ENCODE measurements at places on chromosomes 5 and 9.

DNA sequence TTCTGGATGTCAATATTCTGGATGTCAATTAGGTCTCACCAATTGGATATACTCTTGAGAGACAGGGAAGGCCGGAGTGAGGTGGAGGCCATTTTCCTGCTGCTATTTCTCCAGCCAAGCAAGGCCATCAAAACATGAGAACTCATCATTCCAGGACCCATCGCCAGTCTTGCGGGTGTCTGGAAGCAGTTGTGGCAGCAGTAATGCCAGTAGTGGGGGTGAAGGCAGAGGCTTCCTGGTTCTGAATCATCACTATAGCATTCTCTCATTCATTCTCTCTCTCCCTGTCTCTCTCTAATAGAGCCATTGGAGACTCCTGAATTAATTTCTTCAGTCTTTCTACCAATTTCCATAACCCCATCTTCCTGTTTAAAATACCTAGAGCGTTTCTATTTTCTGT, 71.8 kb downstream of the EGFLAM start:
- DNase-seq, result no peak

DNA sequence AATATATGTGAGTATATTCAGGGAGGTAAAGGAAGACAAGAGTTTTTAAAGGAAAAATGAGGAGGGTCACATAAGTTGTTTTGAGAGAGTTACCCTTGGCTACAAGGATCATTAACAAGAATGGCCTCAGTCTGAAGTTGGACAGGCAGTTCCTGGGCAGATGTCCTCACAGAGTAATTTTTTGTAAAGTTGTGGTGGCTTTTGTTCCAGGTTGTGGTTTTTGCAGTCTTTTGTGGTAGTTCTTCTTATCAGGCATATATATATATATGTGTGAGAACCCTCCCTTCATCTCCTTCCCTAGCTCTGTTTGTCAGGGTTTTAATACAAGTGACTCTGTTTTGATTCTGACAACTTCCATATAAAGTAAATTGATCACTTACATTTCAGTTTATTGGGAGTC, 60.0 kb downstream of the CSNK1G3 start:
- DNase-seq, result no peak

DNA sequence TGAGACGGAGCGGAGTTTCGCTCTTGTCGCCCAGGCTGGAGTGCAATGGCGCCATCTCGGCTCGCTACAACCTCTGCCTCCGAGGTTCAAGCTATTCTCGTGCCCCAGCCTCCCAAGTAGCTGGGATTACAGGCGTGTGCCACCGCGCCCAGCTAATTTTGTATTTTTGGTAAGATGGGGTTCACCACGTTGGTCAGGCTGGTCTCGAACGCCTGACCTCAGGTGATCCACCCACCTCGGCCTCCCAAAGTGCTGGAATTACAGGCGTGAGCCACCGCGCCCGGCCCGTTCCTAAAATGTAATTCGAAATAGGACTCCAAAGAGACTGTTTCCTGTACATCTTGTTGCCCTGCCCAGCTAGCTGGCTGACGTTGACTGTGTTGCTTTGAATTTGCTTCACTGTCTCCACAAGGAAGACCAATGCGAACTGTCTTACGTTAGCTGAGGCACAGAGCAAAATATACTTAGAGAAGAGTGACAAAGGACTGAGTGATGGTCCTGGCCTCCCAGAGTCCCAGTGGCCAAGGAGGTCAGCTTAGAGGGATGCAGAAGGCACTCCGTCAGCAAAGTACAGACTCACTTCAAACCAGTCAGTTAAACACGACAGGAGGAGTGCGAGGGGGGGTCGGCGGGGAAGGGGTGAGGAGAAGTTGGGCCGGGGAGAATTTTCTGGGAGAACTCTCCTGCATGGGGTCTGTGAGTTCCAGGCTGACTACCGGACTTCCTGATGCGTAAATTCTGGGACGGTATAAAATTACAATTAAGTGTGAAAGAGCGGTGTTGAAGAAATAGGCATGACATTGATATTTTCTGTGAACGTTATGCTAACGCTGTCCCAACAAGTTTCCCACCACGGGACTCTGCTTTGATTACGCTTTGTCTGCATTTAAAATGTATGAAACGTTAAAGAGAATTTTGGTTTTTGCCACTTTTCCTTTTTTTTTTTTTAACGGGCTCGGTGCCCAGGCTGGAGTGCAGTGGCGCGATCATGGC, 6.8 kb upstream of the TRIM41 start:
- no peak for DNase-seq

DNA sequence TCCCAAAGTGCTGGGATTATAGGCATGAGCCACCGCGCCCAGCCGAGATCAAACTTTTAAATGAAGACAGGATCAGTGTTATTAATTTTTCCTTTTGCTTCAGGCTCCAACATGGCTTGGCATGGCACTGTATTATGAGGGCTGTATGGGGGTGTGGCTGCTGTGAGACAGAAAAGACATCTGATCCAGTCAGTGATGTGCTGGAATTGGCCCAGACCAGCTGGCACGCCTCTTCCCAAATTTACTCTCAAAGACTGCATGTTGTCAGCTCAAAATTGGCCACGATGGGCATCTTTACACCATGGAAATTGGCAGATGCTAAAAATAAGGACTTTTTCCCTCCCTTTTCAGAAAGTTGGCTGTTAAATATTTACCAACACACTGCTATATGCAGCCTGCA, 12.1 kb upstream of the COL27A1 start:
- no peak for DNase-seq

GRCh38 chr5:39197556-39197955, 21.8 kb downstream of the FYB1 start:
- DNase-seq, result no peak

DNA sequence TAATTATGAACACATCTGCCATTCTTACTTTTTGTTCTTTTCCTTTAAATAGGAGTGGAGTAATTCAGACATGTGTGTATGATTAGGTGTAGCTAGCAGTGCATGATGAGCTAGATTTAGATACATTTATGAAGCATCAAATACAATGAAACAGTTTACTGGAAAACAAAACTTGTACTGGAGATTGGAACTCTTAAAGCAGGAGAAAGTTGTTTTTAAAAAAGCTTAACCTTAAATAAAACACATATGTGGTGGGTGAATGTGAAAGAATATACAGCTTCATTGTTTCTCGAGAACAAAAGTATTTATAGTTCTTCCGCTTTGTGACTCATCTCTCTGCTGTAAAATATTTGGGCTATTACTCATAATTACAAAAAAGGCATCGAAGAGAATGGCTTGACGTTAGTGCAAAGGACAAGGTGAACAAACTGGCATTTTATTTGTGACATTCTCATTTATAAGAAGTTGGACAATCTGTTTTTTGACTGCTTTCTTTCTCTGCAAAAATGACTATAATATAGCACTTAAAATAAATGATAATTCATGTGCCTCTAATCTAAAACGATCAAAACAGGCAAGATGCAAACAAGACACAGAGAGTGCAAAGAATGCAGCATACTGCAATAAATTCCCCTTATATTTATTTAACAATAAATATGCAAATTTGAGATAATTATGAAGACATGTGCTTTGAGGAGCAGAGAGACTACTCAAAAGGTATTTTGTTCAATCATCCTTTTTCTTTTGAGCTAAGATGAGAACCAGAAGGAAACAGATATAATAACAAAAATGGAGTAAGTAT, 478.8 kb downstream of the CETN3 start:
- peak; percentile 43 for DNase-seq

DNA sequence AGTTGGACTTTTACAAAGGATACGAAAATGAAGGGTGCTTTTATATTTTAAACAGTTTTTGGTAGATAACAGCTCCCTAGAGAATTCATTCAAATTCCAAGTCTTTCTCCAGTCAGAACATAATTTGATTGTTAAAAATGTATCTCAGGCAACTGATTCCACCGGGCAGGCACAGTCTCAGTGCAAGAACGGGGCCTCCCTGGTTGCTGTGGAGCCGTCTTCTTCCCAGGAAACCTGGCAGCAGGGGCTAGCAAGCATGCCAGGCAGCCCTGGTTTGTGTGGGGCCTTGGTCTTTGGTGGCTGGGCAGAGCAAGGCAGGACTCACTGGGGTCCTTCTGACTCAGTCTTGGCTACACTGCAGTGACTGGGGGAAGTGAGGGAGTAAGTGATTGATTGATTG, 143.5 kb downstream of the NXNL2 start:
- no peak for DNase-seq

GRCh38 chr5:77632526-77633206, 5.8 kb downstream of the OTP start:
- DNase-seq, result no peak

- no peak for DNase-seq
These were observed 9.3 kb upstream of the OR13F1 start for GRCh38 chr9:104494808-104495207.

DNA sequence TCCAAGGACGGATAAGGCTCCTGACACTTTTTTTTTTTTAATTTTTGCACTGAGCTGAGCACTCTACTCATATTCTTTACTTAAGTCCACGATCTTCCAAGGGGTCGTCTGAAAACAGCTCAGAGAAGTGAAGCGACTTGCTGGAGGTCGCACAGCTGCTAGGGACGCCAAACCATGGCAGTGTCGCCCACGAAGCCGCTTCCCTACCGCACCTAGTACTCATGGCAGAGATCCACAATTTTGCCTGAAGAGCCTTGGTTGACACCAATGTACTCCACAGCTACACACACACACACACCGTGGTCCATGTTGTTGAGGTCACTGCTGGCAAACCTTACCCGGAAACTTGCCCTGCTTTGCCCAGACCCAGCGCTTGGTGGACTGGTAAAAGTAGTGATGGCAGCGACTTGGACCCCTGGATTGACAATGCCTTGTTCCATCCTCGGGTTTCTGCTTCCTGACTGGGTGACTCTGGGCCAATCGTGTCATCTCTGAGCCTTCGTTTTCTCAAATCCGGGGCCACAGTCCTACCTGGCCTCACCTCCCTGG, 521 bp upstream of the SLIT3 start:
- no peak for DNase-seq

DNA sequence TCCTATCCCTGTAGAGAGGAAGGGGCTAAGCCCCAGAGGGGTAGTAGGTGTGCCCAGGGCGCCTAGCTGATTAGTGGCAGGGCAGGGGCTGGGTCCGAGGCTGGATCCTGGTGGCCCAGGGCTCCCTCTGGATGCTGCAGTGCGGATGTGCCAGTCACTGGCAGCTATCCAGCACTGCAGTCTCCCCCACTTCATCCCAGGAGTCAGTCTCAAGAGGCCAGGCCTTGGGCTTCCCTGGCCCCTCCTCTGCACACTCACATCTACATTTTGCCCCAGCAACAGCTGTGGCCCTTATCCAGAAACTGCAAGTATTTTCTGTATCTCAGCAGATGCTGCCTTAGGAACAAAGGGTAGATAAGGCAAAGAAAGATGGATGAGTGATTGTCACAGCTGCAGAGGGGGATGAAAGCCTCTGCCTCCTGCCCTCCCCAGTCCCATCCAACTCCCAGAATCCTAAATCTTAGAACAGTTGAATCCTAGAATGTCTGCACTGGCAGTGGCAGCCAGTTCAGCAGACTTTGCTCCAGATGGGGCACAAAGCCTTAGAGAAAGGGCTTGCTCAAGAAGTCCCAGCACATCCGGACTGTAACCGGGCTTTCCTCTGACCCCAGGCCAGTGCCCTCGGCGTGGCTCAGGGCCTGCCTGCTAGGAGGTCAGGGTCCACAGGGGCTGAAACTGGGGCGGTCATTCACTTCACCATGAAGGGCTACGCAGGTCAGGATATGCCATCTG, 1.6 kb downstream of the ANXA6 start:
- DNase-seq, result no peak

DNA sequence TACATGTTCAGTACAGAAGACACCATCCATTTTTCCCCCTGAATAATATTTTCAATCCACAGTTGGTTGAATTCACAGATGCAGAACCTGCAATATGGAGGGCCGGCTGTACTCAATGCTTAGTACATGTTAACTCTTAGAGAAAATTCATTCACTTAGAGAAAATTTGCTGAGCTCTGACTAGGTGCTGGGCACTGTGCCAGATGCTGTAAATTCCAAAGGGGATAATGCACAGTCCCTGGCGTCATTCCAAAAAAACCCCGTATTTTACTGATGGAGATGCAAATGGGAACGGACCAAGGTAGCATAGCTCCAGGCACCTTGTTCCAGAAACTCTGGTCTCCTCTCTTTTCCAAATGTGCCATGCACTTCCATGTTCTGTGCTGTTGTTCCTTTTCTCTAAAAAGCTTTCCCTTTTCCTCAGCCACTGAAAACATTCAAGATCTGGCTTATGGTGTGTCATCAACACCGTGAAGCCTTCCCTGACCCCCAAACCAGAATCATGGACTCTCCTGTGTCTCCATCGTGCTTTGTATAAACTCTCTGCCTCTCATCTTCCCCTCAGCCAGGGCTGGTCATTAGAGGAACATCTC, 55.7 kb upstream of the COL15A1 start:
- DNase-seq, result no peak

DNA sequence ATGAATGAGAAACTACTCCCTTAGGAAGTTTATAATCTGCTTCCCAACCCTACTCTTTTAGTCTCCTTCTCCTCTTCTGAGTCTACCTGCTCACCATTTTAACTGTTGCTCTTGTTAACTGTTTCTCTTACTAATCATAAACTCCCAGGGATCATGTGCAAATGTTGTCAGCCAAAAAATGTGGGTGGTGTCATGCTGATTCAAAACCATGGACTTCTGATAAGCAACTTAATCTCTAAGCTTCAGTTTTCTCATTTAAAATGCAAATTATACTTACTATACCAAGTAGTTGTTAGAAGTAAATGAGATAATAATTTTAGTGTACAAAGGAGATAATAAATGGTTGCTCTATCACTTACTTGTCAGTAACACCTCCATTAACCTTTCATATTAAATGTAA, 45.9 kb upstream of the TLX3 start:
- DNase-seq, result no peak

DNA sequence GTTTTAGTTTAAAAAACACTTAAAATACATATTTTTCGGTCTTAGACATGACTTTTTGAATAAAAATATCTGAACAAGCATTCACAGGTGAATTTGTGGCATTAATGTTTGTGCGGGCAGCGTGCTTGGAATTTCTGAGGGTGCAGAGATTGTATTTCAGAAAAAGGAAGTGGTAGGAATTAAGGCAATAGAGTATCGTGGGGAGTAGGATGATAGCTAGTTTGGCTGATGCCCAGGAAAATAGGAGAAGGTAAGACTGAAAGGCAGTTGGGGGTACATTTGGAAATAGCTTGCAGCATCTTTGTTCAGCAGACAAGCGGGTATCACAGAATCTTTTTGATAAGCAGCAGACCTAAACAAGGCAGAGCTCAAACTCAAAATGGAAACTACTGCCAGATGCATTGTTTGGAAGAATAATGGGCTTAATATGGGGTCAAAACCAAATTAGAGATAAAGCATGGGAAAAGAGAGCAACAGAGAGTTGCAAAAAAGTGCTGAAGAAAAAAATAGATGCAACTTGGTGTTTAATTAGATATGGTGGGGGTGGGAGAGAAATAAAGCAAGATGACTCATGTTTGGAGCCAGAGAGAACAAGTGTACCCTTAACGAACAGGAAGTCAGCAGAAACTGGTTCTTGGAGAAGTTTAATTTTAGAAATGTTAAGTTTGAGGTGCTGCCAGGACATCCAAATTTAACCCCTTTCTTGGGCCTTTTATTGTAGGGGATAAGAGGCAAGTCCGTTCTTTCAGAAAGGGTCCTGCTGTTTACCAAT, 85.7 kb upstream of the ARRDC3 start:
- DNase-seq, result no peak

DNA sequence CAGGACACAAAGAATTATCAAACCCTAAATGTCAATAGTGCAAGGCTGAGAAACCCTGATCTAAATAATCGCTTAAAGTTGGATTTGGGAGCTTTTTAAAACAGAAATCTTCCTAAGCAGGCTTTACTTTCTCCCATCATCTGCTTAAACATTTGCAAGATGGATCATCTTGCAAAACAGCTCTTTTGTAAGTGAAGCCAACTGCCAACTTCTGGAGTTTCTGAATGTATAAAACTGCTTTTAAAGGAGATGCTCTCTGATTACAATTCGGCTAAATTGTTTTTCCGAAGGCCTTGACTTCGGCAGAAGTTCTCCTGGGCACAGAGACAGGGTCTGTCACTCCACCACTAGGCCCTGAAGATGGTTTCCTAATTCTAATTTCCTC, 1.3 kb downstream of the PTPN3 start:
- DNase-seq, result no peak

All from non-pigmented ciliary epithelial cell (primary cell).